ENCODE measurements at places on chromosomes 11 and 22. TPM values are rescaled to one million over a fixed set of nuclear protein-coding genes. Genes with fewer than 3 reads are reported as not detected.

- H3K4me3 ChIP-seq: no peak overlapping the region
- DNase-seq: no peak
- H3K27me3 ChIP-seq: no peaks in the 10 kb centered on the region
- peak overlapping the region; percentile 69 for H3K27ac ChIP-seq
These were observed 53.0 kb upstream of the RDX start for GRCh38 chr11:110349138-110349996.

DNA sequence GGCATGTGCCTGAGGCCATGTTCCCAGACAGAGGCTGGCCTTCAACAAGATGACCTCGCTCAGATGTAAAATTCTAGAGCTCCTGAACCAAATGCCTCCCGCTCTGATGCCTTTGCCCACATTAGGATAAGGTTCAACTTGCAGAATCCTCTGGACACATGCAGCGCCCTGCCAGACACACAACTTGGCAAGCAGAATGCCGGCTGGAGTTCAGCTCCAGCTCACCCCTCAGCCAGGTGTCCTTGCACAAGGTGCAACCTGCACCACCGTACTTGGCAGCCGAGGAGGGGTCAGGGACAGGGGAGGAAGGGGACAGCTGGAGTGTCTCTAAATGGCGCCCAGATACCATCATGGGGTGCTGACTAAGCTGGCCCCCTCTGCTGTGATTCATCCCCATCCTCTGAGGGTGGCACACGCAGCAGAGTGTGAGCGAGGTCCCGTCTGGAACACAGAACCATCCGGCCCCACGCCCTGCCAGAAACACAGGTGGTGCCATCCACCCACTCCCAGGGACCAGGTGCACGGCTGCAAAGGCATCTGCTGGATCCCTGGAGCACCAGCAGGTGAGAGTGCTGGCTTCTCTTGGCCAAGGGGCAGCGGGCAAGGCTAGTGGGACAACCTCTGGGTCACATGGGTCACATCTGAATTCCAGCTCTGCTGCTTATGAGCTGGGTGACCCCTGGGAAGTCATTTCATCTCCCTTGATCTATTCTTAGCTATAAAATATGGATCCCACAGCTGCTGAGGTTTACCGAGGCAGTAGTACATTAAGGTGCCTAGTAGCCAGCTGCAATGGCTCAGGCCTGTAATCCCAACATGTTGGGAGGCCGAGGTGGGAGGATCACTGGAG is 12.8 kb downstream of the ZMAT5 start:
- H3K36me3 ChIP-seq: peaks cover 47% of the 10 kb centered on the region
- H3K27me3 ChIP-seq: no peaks in the 10 kb centered on the region
- no peak overlapping the region for H3K27ac ChIP-seq
- DNase-seq: no peak
- H3K4me1 ChIP-seq: peaks cover 20% of the 10 kb centered on the region
- no peak overlapping the region for H3K4me3 ChIP-seq

GRCh38 chr22:47034905-47035419 is 272.5 kb downstream of the TBC1D22A start:
- no peaks in the 10 kb centered on the region for H3K4me1 ChIP-seq
- peaks cover 8% of the 10 kb centered on the region for H3K36me3 ChIP-seq
- DNase-seq: peak; percentile 69
- H3K27ac ChIP-seq: no peak overlapping the region

DNA sequence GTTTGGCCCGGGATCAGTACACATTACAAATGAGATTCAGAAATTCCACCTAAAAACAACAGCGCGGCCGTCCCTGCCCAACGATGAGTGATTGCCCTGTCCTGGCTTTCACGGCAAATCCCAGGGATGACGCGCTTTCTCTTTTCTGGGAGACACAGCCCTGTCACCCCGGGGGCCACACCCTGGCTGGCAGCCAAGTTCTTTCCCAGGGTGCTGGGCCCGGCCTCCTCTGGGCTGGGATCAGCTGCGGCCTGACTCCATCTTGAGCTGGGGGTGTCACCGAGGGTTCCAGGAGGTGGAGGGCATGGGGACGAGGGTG is 82.7 kb downstream of the FBLN1 start:
- H3K36me3 ChIP-seq: no peaks in the 10 kb centered on the region
- H3K4me1 ChIP-seq: no peaks in the 10 kb centered on the region
- no peak overlapping the region for H3K4me3 ChIP-seq
- no peak for DNase-seq
- no peak overlapping the region for H3K27ac ChIP-seq

DNA sequence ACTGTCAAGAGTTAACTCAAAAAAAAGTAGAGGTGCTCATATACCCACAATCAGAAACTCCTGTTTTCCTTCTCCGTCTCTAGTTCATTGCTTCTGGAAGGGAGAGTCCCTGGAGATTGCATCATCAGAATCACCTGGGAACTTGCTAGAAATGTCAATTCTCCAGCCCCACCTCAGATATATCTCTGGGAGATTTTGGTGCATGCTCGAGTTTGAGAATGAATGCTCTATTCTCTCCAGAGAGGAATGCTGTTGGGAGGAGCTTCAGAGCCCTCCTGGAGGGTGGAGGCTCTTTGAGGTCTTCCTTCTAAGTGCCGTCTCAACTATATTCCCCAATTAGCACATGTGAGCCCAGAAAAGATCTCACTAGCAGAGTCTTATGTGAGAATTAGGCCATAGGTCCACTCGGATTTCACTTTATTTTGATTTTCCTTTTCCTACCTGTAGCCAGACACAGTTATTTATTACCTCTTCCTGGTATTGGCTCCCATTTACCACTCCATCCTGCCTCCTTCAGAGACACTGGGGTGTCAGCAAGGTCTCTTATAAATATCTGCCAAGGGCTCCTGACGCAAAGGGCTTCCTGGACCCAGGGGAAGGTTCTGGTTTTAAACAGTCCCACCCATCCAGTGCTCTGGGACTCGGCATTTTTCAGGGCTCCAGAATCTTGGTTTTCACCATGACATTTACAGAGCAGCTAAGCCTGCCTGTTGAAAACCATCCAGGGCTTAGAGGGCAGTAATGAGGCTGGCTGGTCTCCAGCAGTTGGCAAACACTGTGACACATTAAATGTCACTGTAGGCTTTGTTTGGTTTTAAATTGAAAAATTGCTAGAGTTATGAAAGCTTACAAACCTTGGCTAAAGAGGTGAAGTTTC is 136.2 kb downstream of the CD44 start:
- H3K4me3 ChIP-seq: no peak overlapping the region
- H3K4me1 ChIP-seq: peaks cover 30% of the 10 kb centered on the region
- no peaks in the 10 kb centered on the region for H3K27me3 ChIP-seq
- DNase-seq: no peak

DNA sequence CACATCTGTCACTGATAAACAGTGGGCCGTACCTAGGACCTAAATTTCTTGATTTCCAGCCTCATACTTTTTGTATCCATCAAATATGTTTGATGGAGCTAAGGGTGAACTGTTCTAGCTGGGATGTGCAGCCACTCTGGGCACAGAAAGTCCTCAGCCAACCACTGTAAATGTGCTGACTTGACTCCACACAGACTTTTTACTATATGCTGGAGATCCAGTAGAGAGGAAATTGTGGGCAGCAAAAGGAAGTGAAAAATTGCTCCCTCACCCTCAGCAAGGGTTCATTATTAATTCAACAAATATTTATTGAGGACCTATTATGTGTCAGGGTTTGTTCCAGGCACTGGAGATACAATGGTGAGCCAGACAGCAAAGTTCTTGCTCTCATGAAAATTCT is 54.2 kb upstream of the AMPD3 start:
- H3K27ac ChIP-seq: no peak overlapping the region
- no peak overlapping the region for H3K4me3 ChIP-seq
- DNase-seq: no peak
- no peaks in the 10 kb centered on the region for H3K36me3 ChIP-seq
- H3K27me3 ChIP-seq: no peaks in the 10 kb centered on the region

- no peak overlapping the region for H3K4me3 ChIP-seq
- no peak for DNase-seq
- H3K4me1 ChIP-seq: no peaks in the 10 kb centered on the region
- H3K27ac ChIP-seq: no peak overlapping the region
- no peaks in the 10 kb centered on the region for H3K36me3 ChIP-seq
These were observed 15.1 kb downstream of the FIBIN start for GRCh38 chr11:27008811-27009535.

GRCh38 chr11:64814712-64815187 is 4.4 kb upstream of the MEN1 start:
- no peak overlapping the region for H3K4me3 ChIP-seq
- H3K4me1 ChIP-seq: peaks cover 2% of the 10 kb centered on the region
- DNase-seq: no peak
- H3K27ac ChIP-seq: no peak overlapping the region
- H3K36me3 ChIP-seq: no peaks in the 10 kb centered on the region
- H3K27me3 ChIP-seq: no peaks in the 10 kb centered on the region

- H3K27me3 ChIP-seq: no peaks in the 10 kb centered on the region
- H3K4me1 ChIP-seq: no peaks in the 10 kb centered on the region
- no peak for DNase-seq
- no peak overlapping the region for H3K4me3 ChIP-seq
These were observed 186.1 kb downstream of the ARHGAP42 start for GRCh38 chr11:100872951-100873740.

DNA sequence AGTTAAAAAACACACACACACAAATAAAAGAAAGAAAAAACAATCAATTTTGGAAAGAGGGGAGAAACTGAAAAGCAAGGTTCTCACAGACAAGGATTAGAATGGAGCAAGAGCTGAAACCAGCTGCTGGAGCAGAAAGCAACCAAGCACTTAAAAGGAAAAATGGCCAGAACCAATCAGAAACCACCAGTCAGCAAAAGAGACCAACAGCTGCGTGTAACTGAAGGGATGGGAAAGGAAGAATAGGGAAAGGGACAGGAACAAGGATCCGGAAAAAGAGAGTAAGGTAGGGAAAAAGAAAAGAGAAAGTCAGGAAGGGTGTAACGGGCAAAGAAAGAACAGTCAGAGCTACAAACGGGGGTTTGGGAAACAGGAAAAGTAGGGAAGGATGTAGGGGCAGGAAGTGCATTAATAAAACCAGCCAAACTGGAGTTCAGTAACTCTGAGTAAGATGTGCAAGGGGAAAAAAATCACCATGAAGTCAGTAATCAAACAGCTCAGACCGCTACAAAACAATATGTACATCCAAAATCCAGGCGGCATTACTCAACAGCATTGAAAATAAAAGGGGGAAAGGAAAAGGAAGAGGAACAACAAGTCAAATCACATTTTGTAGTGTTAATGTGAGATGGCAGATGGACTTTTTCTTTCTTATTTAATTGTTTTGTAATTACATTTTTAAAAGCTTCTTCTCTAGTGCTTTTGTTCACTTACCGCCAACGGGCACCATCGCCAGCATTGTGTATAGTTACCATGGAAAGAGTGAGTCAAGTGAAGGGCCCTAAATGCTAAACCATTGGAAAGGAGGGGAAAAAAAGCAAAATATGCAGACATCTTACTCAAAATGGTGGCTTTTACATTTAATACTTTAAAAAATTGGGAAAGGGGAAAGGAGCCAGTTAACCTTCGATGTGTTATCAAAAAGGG is 49.2 kb downstream of the APOL5 start:
- DNase-seq: no peak
- H3K27ac ChIP-seq: peak overlapping the region; percentile 46
- no peaks in the 10 kb centered on the region for H3K27me3 ChIP-seq
- no peak overlapping the region for H3K4me3 ChIP-seq
- H3K36me3 ChIP-seq: no peaks in the 10 kb centered on the region
- no peaks in the 10 kb centered on the region for H3K4me1 ChIP-seq

- H3K4me3 ChIP-seq: peak overlapping the region; percentile 34
- DNase-seq: peak; percentile 67
- H3K4me1 ChIP-seq: peaks cover 43% of the 10 kb centered on the region
- no peaks in the 10 kb centered on the region for H3K36me3 ChIP-seq
These were observed 1.2 kb downstream of the PHLDA2 start for GRCh38 chr11:2927851-2928604.

DNA sequence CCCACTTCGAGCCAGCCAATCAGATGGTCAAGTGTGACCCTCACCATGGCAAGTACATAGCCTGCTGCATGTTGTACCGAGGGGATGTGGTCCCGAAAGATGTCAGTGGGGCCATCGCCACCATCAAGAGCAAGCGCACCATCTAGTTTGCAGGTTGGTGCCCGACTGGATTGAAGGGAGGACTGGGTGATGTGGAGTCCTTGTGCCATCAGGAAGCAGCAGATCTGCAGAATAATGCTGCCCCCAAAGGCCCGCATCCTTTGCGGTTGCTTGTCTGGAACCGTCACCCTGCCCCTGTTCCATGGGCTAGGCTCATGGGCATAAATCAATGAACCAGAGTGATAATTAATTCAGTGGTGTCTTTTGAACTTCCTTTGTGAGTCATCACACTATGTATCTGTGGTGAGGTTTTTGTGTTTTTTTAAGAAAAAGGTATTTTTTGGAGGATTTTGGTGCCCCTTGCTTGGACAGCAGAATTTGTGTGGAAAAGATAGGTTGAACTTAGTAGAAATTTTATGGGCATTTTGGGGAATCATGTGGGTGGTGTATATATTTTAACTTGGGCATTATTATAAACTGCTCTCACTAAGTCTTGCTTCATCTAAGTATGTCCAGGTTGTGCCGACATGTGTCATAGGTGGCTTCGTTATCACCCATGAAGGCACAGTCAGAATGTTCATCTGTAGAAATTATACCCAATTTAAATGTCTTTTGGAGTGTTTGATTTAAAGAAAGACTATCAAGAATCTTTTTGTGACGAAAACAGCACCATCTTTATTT is 22.3 kb downstream of the LRRC74B start:
- H3K36me3 ChIP-seq: no peaks in the 10 kb centered on the region
- no peak overlapping the region for H3K27ac ChIP-seq
- H3K4me1 ChIP-seq: no peaks in the 10 kb centered on the region
- H3K27me3 ChIP-seq: no peaks in the 10 kb centered on the region

- no peaks in the 10 kb centered on the region for H3K4me1 ChIP-seq
- DNase-seq: no peak
- H3K27ac ChIP-seq: no peak overlapping the region
- H3K36me3 ChIP-seq: no peaks in the 10 kb centered on the region
- no peaks in the 10 kb centered on the region for H3K27me3 ChIP-seq
These were observed 280.3 kb downstream of the RAB38 start for GRCh38 chr11:87894961-87895360.

GRCh38 chr22:19756288-19757128 is 4.1 kb upstream of the TBX1 start:
- peak; percentile 89 for DNase-seq
- H3K4me3 ChIP-seq: peak overlapping the region; percentile 66
- H3K4me1 ChIP-seq: peaks cover 58% of the 10 kb centered on the region
- peaks cover 19% of the 10 kb centered on the region for H3K27me3 ChIP-seq

- no peak overlapping the region for H3K4me3 ChIP-seq
- H3K27ac ChIP-seq: no peak overlapping the region
- no peaks in the 10 kb centered on the region for H3K4me1 ChIP-seq
- DNase-seq: no peak
These were observed 362.7 kb upstream of the CCDC90B start for GRCh38 chr11:83648610-83649527.

The TLCD5 gene
- 3.3 TPM for total RNA-seq

The RAB38 gene
- 1.2 TPM for total RNA-seq

The HBG2 gene
- not detected for total RNA-seq

The XKR3 gene
- not detected for total RNA-seq

The SLC43A1 gene
- total RNA-seq: 13.0 TPM
